Neural progenitor cell (in vitro differentiated cells): ENCODE measurements at places on chromosomes 2 and 18.
A peak's percentile ranks its signal among the peaks of the same experiment; 100 is the strongest.

GRCh38 chr2:98665677-98666076 is 57.3 kb downstream of the UNC50 start:
- DNase-seq = no peak

DNA sequence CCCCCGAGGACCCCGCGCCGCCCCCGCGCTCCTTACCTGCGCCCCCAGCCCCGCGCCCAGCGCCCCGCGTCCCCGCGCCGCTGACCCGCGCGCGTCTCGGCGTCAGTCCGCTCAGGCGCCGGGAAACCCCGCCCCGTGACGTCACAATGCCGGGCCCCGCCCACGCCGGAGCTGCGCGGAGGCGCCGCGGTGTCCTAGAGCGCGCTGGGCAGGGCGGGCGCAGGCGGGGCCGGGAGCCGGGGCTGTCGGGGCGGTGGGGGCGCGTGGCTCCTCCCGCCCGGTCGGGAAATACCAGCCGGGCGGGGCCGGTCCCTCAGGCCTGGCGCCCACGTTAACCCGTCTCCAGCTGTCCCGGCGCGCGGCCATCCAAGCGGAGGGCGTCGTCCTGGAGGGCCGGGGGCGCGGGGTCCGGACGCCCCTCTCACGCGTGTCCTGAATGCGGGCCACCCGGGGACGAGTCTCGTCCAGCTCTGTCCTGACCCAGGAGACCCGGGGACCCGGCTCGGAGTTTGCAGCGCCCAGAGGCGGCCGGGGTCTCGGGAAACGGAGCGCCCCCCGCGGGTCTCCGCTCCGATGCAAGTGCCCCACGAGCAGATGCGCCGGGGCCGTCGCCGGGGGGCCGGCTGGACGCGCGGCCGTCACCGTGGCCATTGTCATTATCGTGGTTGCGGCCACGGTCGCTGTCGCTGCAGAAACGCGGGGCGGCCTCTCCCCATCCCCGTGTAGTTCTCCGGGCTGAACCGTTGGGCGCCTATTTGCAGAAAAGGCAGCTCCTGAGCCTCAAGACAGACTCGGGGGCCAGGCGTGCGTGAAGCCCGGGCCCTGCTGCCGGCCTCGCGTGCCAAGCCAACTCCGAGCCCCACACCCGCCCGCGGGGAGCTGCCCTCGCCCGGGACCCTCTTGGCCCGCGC is at the start of gene SLC66A2:
TSS of gene SLC66A2 (minus strand) at position 109 of the 911 bp plus-strand sequence. CDS start 727 bp downstream, outside the sequence.
- peak; percentile 91 for DNase-seq

- DNase-seq = no peak
Measured at GRCh38 chr2:152459091-152459490, 124.1 kb downstream of the FMNL2 start.

DNA sequence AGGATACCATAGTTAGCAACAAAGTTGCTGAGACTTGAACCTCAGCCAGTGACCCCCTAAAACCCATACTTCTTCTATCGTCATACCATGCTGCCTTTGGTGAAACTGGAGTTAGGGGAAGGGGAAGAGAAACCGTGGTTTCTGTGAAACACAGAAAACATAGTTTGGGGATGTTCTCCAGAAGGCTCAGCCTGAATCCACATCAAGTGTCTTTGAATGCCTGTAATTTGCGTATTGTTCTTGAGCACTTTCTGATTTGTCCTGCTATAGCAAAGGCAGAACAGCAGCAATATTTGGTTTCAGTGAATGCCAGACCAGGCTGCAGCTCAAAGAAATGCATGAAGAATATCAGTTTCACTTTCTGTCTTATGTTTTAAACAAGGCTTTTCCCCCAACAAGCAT is 258.7 kb downstream of the TTC32 start:
- no peak for DNase-seq

DNA sequence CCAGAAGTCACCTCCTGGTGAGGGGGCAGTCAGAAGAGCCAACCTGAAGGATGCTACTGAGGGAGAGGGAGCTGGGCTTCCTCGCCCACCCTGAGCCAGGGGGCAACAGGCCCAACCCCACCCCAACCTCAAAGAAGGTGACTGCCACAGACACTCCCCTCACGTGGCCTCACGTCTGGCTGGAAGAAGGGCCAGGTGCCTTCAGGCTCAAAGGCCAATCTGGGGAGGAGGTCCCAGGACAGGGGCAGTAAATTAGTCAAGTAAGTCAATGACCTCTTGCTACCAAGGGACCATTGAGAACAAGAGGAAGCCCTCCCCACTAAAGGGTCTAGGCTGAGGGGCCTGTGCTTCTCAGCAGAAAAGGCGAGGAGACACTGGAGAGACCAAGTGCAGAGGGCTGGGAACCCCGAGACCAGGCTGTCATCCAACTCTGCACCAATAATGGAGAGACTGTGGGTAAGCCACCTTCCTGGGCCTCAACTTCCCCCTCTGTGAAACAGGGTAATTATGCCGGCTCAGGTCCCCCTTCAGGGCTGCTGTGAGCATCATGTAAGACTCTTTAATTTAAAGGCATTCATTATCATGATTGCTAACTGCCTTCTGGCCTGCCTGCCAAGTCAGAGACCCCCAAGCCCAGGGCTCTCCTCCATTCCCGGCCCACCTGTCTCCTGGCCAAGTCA is 20.2 kb upstream of the TNS1 start:
- DNase-seq = no peak

DNA sequence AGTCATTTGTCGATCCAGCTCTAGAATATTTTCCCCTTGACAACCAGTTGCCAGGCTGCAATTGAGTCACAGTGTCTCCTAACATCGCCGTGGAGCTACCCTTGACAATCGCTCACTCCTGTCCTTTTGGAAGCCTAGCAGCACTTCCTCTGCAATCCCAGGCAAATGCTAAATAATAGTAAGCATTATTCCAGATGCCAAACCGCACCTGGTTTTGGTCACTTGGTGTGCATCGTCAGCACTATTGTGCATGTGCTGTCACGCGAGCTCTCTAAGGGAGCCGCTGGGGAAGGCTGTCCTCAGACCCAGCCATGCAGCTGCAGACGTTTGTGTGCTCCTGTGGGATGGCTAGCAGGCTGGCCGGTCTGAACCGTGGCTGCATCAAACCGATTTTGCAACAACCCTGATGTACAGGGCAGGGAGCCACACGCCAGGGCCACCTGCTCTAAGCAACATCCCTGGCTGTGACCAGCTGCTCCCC is 549.5 kb upstream of the ID2 start:
- no peak for DNase-seq

GRCh38 chr2:44928483-44929158 is 12.9 kb upstream of the SIX3 start:
- DNase-seq = peak; percentile 75

GRCh38 chr2:100411841-100412292 is 5.6 kb downstream of the CHST10 start:
- DNase-seq = no peak

- peak; percentile 91 for DNase-seq
Measured at GRCh38 chr2:104849618-104850141, 4.2 kb upstream of the POU3F3 start.

DNA sequence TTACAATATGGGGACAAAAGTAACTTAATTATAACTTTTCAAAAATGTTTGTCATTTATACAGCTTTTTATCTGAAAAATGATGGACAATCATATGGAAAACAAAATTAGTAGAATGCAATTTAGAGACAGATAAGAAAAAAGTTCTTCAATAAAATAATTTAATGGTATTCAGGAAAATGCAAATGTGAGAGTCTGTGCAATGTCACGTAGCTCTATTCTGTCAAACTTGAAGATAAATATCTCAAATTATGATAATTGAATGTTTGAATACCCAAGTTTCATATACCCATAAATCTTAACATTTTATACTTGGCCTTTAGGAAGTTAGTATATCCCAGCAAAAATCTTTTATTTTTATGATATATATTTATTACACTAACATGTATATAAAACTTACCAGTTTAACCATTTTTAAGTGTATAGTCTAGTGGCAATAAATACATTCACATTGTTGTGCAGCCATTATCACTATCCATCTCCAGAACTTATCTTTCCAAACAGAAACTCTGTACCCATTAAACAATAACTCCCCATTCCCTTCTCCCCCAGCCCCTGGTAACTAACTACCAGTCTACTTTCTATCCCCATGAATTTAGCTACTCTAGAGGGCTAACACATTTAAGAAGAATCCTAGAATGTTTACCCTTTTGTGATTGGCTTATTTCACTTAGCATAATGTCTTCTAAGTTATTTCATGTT is 311.5 kb downstream of the SOCS6 start:
- no peak for DNase-seq

DNA sequence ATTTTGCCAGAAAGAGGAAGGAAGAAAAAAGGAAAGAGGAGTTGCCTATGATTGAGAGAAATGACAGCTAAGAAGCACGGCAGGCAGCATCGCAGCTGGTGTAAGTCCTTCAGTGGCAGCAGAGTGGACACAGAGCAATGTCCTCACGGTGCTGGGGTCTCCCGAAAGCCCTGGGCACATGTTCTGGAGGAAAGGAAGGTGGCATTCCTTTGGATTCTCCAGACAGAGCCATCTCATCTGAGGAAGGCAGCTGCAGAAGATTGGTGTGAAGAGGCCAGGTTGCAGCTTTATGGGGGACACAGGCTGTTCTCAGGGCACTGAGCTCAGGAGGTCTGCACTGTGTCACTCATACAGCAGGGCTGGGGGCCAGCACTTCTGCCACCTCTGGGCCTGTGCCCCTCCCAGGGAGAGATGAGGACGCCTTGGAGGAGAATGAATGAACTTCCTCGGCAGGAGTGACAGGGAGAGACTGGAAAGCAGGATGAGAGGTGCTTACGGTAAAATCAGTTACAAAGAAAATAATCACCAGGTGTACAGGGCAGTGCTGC is 252.0 kb upstream of the MYT1L start:
- no peak for DNase-seq

DNA sequence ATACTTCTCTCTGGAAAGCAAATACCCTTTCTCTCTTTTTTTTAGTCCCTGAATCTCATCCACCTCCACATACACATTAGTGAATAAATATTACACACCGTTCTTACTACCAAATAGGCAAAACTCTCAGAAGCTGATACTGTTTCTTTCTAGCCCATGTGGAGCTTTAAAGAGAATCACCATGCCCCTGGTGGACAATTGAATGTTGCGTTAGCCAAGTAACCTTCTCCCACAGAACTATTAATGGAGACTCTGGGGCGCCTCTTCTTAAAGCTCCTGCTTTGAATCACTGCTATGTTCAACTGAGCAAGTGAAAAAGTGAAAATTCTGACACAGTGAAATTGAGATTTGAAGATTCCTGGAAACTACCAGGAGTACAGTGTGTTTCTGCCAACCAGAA is 522.8 kb upstream of the CDH7 start:
- DNase-seq = peak; percentile 10

GRCh38 chr2:60882971-60883753 is 1.8 kb downstream of the REL start:
- DNase-seq = peak; percentile 18

- DNase-seq = no peak
Measured at GRCh38 chr2:196963961-196964360, 37.5 kb upstream of the PGAP1 start.

DNA sequence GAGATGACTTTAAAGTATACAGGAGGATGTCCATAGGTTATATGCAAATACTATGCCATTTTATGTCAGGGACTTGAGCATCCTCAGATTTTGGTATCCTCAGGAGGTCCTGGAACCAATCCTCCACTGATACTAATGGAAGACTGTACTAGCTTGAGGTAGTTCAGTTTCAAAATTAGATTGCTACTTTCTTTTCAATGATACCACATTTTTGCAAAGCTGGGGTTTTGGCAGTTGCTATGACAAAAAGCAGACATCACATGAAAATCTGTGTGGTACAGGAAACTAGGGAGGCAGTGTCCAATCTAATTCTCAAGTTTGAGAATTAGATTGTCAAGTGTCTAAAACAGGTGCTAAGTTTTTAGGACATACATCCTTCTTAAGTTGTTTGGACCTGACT is 14.2 kb downstream of the EHBP1 start:
- no peak for DNase-seq

DNA sequence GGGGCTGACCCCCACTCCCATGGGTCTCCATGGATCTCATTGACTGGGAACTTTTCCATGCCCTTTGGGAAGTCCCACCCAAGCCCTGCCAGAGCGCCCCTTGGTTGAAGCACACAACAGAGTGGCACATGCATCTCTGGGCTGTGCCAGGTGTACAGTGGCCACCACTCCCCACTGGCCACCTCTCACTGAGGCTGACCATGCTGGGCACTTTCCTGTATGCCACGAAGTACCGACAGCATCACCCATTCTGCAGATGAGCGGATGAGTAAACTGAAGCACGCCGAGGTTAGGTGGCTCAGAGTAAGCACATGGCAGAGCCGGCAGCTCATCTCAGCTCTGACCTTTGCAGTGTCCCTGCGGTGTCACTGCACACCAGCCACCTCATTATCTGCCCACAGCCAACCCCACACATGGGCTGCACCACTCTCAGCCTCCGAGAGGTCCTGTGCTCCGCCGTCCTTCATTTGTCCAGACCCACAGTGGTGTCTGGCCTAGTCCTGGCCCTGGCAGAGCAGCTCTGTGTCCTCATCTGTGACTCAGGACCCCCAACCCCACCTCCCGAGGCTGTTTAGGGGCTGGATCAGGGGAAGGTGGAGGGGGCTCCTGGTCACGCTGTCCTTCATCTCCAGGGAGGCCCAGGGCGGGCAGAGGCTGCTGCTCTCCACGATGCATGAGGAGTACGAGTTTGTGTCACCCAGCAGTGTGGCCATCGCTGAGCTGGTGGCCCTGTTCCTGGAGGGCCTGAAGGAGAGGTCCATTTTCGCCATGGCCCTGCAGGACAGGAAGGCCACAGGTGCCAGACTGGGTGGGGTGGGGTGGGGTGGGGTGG is 18.0 kb upstream of the GPR17 start:
- DNase-seq = no peak

DNA sequence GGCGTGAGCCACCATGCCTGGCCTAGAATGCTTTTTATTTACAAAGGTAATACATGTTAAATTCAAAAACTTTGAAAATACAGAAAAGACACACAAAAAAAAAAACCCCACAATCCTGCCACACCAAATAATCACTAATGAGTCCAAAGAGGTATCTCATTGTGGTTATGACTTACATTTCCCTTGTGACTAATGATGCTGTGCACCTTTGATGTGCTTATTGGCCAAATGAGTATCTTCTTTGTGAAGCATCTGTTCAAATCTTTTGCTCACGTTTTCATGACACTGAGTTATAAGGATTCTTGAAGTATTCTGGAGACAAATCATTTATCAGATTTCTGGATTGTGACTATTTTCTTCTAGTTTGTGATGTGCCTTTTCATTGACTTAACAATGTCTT is 6.4 kb upstream of the NLRC4 start:
- DNase-seq = no peak

DNA sequence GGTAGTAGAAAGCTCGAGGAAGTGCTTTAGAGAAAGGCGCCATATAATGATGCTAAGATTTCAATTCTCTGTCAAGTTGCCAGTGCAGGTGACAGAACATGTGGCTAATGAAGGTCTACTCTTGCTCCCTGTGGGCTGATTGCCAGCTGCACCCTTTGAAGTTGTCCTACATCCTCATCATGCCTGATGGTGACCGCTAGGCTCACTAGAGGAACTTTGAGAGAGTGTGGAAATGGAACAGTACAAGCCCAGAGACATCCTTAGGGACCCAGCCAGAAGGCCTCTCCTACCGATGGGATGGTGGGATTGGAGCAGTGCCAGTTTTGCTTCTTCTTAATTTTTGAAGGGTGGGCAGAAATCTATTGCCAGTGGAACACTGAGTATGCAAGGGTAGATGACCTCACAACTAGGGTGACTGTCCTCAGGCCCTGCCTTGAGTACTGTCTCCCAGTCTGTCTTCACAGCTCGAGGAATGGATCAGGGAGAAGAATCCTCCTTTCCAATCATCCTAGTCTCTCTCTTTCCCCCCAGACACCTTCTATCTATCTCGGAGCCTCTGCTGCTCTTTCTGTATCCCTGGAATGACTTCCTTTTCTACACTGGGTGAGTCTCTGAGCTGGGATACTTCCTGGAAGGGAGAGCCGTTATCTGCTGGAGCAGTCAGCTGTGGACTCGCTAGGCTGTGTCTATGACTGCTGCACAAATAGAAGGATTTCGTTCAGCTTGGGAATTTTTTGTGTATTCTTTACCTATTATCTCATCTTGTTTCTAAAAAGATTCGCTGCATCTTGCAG is 33.5 kb downstream of the LGALSL start:
- peak; percentile 31 for DNase-seq
